ENCODE measurements at places on chromosomes 4 and X. TPM values are rescaled to one million over a fixed set of nuclear protein-coding genes. Genes with fewer than 3 reads are reported as not detected.

DNA sequence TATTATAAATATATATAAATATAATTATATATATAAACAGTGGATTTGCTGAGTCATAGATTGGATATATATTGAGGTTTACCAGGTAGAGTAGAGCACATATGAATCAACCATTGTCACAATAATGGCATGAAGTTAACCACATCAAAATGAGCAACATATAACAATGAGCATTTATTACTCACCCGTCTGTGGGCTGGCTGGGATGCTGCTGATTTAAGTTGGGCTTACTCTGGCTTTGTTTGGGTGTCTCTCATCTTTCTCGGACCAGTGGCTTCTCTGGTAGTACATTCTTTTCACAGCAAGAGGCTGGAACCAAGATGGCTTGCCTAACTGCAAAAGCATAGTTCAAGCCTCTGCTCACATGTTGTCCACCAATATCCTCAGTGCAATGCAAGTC is 111.7 kb upstream of the TAPT1 start:
- no peak for DNase-seq

- no peak for DNase-seq
Observed at GRCh38 chr4:138775489-138775888, 240.1 kb upstream of the NOCT start.

DNA sequence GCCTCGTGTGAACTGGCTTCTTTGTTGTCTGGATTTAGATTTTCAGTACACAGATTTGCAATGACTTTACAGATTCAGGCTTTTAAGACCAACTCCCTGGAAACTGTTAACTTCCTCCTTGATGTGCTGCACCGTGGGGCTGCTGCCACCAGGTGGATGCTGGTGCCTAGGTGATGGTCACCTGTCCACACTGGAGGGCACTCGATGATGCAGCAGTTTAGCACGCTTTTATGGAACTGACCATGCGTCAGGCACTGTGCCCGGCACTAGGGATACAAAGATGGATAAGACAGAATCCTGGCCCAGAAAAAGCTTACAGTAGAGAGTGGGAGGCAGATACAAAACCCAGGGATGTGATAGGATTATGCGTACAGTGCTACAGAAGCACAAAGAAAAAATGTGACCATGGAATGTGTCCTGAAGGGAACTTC is 180.7 kb downstream of the CEP135 start:
- DNase-seq = no peak

The CLDN34 gene
- total RNA-seq = not detected
